Mucosa of descending colon (tissue), 3 donors: ENCODE measurements at places on chromosomes 6 and 20. TPM values are rescaled to one million over a fixed set of nuclear protein-coding genes. Genes with fewer than 3 reads are reported as not detected.

DNA sequence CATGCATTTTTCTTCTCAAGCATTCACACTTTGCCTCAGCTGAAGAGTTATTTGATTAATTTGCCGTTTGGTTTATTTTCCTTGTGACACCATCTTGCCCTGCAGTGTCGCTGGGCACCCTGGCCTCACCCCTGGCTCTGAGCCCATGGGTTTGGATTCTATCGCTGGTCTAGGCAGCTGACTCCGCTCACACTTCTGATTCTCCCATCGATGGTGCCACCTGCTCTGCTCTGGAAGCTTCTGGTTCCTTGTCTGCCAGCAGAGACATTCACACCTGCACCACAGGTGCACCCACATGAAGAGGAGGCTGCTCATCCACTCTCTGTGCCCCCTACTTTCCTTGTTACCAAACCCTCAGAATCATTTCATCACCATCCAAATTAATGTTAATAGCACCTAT, 291.6 kb upstream of the CDH4 start:
- DNase-seq = no peak

GRCh38 chr6:33963136-33963750, 159.4 kb upstream of the MLN start:
- no peak for DNase-seq

Gene PRKN
- 10.2 TPM for total RNA-seq

Gene FAM210B
- total RNA-seq = 27.5 TPM

Gene CCDC170
- 1.7 TPM for total RNA-seq
